ENCODE measurements at places on chromosomes 7 and 10. TPM values are rescaled to one million over a fixed set of nuclear protein-coding genes. Genes with fewer than 3 reads are reported as not detected.

Gene SLC29A4
- 15.1 TPM for polyA plus RNA-seq

Gene UNCX
- 0.03 TPM for polyA plus RNA-seq

Gene AKR1B15
- not detected for polyA plus RNA-seq

Gene NEBL
- polyA plus RNA-seq = 4.7 TPM

Gene LRIT2
- polyA plus RNA-seq = not detected

Gene GPR22
- polyA plus RNA-seq = not detected

Gene C7orf33
- not detected for polyA plus RNA-seq

Data from H1 (cell line).